ENCODE measurements at places on chromosomes 2 and 18. TPM values are rescaled to one million over a fixed set of nuclear protein-coding genes. Genes with fewer than 3 reads are reported as not detected.

DNA sequence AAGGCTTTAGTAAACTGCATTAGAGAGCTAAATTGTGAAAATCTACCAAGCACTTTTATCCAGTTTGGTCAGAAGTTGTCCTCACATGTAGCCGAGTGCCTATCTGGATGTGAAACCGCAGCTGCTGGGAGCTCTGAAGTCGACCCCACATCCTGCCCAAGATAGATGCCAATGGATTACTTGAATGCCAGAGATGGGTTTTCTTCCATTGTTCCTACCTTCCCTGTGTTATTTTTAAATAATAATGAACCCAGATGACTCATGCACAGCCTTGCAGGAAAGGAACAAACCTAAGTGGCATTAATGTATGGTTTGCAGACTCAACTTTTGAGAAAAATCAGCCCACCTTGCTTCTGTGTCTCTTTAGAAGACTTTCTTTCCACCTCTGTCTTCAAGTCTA, 408.5 kb downstream of the FBXO15 start:
- DNase-seq = no peak

DNA sequence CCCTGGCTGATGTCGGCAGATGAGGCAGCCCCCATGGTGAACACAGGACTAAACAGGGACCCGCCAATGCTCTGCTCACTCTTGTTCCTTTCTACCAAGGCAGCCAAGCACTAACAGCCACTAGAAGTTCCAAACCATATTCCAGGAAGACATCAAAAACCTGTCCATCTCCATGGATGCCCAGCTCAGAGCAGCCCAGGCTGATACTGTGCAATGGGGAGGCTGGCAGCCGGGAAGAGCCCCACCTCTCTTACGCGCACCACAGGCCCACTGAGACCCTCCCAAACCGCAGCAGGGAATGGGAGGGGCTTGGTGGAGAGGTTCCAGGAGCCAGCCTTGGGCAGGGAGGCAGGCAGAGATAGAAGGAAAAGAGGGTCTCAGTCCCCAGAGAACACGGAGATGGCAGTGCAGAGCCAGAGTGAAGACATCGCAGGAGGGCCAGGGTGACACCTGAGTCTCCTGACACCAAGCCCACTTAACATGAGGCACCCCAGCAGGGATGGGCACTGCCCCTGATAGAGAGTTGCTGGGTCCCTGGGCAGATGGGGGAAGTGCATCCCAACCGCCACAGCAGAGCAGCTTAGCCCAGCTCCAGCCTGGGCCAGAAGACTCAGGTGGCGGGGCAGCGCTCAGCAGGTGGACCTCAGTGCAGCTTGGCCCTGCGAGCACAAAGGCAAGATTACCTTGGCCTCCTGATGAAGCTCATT, 3.4 kb downstream of the HS6ST1 start:
- peak; percentile 7 for DNase-seq

- no peak for DNase-seq
Measured at GRCh38 chr18:48029296-48029986, 99.0 kb upstream of the SMAD2 start.

DNA sequence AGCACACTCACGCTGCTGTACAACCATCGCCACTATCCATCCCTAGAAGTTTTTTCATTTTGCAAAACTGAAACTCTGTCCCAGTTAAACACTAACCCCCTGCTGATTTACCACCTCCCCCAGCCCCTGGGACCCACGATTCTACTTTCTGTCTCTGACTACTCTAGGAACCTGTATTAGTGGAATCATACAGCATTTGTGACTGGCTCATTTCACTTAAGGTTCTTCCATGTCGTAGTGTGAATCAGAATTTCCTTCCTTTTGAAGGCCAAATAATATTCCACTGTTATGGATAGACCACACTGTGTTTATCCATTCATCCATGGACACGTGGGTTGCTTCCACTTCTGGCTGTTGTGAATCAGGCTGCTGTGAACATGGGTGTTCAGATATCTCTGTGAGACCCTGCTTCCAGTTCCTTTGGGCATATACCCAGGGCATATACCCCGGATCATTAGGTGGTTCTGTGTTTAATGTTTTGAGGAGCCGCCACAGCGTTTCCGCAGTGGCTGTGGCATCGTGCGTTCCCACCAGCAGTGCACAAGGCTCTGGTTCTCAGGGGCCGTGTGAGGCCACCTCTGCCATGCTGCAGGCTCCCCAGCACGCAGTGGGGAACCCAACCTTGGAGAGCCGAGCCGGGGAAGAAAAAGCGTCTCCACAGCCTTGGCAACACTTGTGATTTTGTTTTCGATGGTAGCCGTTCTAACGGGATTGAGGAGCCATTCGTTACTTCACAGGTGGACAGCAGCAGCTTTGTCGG, 10.1 kb downstream of the RAMP1 start:
- no peak for DNase-seq

GRCh38 chr18:78751664-78752063, 228.0 kb upstream of the SALL3 start:
- no peak for DNase-seq

- DNase-seq = no peak
Measured at GRCh38 chr2:13650586-13651180, 933.9 kb downstream of the TRIB2 start.

DNA sequence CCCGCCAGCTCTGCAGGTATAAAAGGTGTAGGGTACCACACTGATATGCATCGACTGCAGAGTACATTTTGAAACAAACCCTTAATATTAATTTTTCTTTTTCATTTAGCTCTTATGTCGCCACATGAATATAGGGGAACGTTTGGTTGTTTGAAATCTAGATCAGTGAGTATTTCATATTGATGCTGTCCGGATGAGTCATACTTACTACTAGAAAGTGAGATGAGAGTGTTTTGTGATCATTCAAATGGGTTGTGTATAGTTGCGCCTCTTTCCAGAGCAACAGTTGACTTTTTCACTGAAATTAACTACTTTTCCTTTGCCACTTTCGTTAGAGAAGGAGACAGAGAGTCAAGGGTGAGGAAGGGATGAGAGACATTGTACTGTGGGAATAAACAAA, 24.6 kb downstream of the NPAS2 start:
- DNase-seq = no peak

- no peak for DNase-seq
Measured at GRCh38 chr2:118425191-118425590, 336.9 kb downstream of the INSIG2 start.

GRCh38 chr2:72745679-72746368, 80.0 kb downstream of the EXOC6B start:
- DNase-seq = no peak

- no peak for DNase-seq
Measured at GRCh38 chr2:48227617-48228344, 302.2 kb upstream of the STON1 start.

- DNase-seq = no peak
Measured at GRCh38 chr2:108806371-108807113, 20.0 kb downstream of the CCDC138 start.

- DNase-seq = no peak
Measured at GRCh38 chr2:100742277-100743254, 77.4 kb upstream of the NPAS2 start.

GRCh38 chr2:85189606-85190270, 56.5 kb downstream of the TCF7L1 start:
- no peak for DNase-seq

GRCh38 chr2:23651187-23652080, 266.5 kb downstream of the KLHL29 start:
- DNase-seq = no peak

GRCh38 chr2:240287496-240288086, 147.1 kb upstream of the OTOS start:
- DNase-seq = no peak

DNA sequence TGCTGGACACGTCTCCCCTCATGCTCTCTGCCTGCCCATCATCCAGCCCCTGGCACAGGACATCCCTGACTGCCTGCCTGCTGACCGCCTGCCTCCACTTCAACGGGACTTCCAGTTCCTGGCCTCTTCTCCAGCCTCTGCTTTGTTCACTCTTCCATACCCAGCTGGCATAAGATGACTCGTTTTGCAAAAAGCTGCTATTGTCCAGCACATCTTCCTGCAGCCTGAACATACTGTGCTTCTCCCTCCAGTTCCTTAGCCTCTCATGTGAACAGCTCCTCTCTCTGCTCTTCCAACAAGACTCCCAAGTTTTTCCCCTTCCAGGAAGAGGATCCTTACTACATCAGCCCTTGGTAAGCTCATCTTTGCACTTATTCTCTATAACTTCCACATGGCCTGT, 62.4 kb upstream of the SKOR2 start:
- DNase-seq = no peak

- no peak for DNase-seq
Measured at GRCh38 chr2:196516564-196516963, 123.0 kb upstream of the CCDC150 start.

GRCh38 chr18:67549946-67550345, 33.4 kb upstream of the DSEL start:
- no peak for DNase-seq

DNA sequence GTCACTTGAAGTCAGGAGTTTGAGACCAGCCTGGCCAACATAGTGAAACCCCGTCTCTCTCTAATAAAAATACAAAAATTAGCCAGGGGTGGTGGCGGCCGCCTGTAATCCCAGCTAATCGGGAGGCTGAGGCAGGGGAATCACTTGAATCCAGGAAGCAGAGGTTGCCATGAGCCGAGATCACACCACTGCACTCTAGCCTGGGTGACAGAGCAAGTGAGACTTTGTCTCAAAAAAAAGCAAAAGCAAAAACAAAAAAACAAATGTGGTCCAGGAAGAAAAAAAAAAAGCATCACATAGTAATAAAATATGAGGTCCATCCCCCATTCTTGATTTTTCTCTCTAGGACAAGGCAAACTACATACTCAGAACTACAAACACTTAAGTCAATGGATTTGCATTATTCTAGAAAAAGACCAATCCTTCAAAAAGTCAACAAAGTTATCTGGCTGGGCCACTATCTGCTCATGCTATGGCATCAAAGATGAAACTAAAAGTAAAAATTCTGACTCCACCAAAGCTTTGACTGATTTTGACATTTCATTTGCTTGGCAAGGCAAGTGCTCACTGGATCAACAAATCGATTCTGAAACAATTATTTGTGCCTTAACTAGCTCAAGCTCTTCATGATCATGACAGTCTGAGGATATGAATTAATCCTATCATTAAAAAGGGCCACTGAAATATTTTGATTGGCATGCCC, 28.4 kb downstream of the MEX3C start:
- DNase-seq = no peak

Gene EFR3B
- total RNA-seq = 0.46 TPM

Gene CCDC74B
- total RNA-seq = 0.94 TPM

Gene CCDC148
- not detected for total RNA-seq

Gene MAP3K19
- not detected for total RNA-seq

Gene PRSS56
- not detected for total RNA-seq

Gene EN1
- total RNA-seq = not detected

Gene ABCG5
- 0.14 TPM for total RNA-seq

Gene G6PC2
- total RNA-seq = not detected

Gene PLCD4
- total RNA-seq = 0.23 TPM

Gene TEX261
- total RNA-seq = 67.9 TPM

Gene ANKRD62
- not detected for total RNA-seq
